ENCODE measurements at places on chromosomes 11 and 22.

DNA sequence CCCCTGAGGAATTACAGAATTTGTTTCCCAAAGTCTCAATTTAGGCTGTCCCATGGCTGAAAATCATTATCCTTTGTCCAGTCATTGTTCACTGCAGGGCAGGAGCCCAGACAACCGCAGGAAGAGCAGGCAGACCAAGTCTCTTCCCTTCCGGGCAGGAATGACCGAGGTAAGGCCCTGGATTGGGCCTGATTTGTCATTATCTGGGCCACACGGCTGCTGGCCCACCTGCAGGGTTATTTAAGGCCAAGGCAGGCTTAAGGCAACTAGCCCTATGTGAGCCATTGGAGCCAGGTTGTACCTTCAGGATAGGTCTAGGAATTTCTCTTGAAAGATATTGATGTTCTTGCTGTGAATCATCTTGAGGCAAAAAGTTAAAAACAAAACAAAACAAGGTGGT is 9.7 kb upstream of the IL10RA start:
- DNase-seq = no peak

- peak; percentile 48 for DNase-seq
Observed at GRCh38 chr11:112785719-112786118, 175.5 kb upstream of the NCAM1 start.

GRCh38 chr11:36273110-36273509 is 16.1 kb downstream of the COMMD9 start:
- DNase-seq = no peak

GRCh38 chr11:128738942-128739341 is 45.1 kb downstream of the FLI1 start:
- DNase-seq = no peak

- no peak for DNase-seq
Observed at GRCh38 chr11:36412781-36413383, 97.2 kb downstream of the TRAF6 start.

- DNase-seq = no peak
Observed at GRCh38 chr11:11577932-11578911, 43.6 kb downstream of the GALNT18 start.

GRCh38 chr22:42440728-42441127 is 8.5 kb upstream of the NFAM1 start:
- no peak for DNase-seq

GRCh38 chr11:72208281-72208680 is 8.3 kb upstream of the FOLR2 start:
- no peak for DNase-seq

- no peak for DNase-seq
Observed at GRCh38 chr22:45430871-45431270, 17.4 kb downstream of the RIBC2 start.

- no peak for DNase-seq
Observed at GRCh38 chr11:71459767-71460320, 6.8 kb downstream of the NADSYN1 start.

GRCh38 chr22:33221568-33221967 is 163.4 kb upstream of the SYN3 start:
- no peak for DNase-seq

GRCh38 chr11:83069441-83070043 is 2.2 kb downstream of the RAB30 start:
- DNase-seq = no peak
